ENCODE measurements at places on chromosomes 2 and 18. TPM values are rescaled to one million over a fixed set of nuclear protein-coding genes. Genes with fewer than 3 reads are reported as not detected.

DNA sequence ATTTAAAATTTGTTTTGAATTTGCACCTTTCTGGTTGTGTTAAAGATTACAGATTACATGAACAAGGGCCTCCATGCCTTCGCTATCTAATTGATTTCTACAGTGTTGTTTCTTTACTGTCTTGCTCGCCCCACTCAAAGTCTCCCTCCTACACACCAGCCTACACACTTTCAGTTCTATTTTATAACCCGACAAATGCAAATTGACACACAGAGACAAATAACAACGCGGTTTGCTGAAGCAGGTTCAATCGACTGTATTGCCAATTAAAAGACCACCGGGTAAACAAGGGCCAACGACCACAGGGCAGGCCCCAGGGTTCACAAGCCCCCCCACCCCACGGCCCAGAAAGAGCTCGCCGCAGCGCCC, 869 bp downstream of the STARD7 start:
- peak overlapping the region; percentile 95 for H3K4me3 ChIP-seq
- no peak for DNase-seq
- H3K27ac ChIP-seq = peak overlapping the region; percentile 88
- no peaks in the 10 kb centered on the region for H3K27me3 ChIP-seq
- peaks cover 54% of the 10 kb centered on the region for H3K4me1 ChIP-seq

- H3K36me3 ChIP-seq = peaks cover 41% of the 10 kb centered on the region
- no peak overlapping the region for H3K27ac ChIP-seq
- no peak for DNase-seq
- no peaks in the 10 kb centered on the region for H3K27me3 ChIP-seq
- peaks cover 5% of the 10 kb centered on the region for H3K4me1 ChIP-seq
- H3K4me3 ChIP-seq = no peak overlapping the region
Measured at GRCh38 chr2:65016789-65017188, 27.6 kb downstream of the SLC1A4 start.

GRCh38 chr2:60541056-60541651, 12.3 kb downstream of the BCL11A start:
- no peaks in the 10 kb centered on the region for H3K36me3 ChIP-seq
- no peak for DNase-seq
- no peak overlapping the region for H3K4me3 ChIP-seq
- H3K4me1 ChIP-seq = no peaks in the 10 kb centered on the region
- peaks cover 46% of the 10 kb centered on the region for H3K27me3 ChIP-seq

- DNase-seq = no peak
- no peak overlapping the region for H3K4me3 ChIP-seq
- H3K4me1 ChIP-seq = no peaks in the 10 kb centered on the region
- peaks cover 15% of the 10 kb centered on the region for H3K27me3 ChIP-seq
- no peak overlapping the region for H3K27ac ChIP-seq
Measured at GRCh38 chr2:2243666-2244065, 87.4 kb downstream of the MYT1L start.

GRCh38 chr2:207238831-207239701, 73.3 kb upstream of the KLF7 start:
- peak; percentile 37 for DNase-seq
- H3K36me3 ChIP-seq = peaks cover 1% of the 10 kb centered on the region
- H3K4me1 ChIP-seq = peaks cover 34% of the 10 kb centered on the region
- peak overlapping the region; percentile 31 for H3K27ac ChIP-seq

GRCh38 chr2:20231598-20232026, 6.7 kb upstream of the SDC1 start:
- no peak overlapping the region for H3K4me3 ChIP-seq
- H3K27me3 ChIP-seq = peaks cover 27% of the 10 kb centered on the region
- H3K27ac ChIP-seq = no peak overlapping the region
- DNase-seq = no peak
- H3K36me3 ChIP-seq = no peaks in the 10 kb centered on the region
- no peaks in the 10 kb centered on the region for H3K4me1 ChIP-seq

DNA sequence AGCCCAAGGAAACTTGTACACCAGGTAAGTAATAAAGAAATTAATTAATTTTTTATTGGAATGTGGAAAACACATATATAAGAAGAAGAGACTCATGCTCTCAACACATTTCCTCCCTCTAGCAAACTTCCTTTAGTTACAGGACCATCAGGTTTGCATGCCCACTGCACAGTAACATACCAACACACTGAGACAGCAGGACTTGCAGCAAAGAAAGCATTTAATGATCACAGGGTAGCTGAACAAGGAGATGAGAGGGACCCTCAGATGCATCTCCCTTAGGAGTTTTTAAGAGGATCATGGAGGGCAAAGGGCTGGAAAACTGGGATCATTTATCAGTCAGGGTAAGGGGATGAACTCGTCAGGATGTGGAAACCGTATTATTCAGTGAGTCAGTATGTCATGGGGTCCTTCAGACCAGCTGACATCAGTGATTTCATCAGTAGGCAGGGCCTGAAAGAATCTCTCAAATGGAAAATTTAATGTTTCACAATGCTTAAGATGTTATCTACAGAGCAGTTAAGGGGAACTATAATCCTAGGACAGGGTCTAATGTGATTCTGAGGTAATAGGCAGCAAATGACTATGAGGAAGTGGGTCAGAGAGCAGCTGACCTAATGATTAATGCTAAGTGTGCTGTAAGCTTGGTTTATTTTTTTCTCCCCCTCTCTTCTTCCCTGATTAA, 193.8 kb upstream of the RND3 start:
- H3K27me3 ChIP-seq = peaks cover under 1% of the 10 kb centered on the region
- H3K36me3 ChIP-seq = no peaks in the 10 kb centered on the region
- H3K27ac ChIP-seq = no peak overlapping the region
- H3K4me1 ChIP-seq = no peaks in the 10 kb centered on the region

DNA sequence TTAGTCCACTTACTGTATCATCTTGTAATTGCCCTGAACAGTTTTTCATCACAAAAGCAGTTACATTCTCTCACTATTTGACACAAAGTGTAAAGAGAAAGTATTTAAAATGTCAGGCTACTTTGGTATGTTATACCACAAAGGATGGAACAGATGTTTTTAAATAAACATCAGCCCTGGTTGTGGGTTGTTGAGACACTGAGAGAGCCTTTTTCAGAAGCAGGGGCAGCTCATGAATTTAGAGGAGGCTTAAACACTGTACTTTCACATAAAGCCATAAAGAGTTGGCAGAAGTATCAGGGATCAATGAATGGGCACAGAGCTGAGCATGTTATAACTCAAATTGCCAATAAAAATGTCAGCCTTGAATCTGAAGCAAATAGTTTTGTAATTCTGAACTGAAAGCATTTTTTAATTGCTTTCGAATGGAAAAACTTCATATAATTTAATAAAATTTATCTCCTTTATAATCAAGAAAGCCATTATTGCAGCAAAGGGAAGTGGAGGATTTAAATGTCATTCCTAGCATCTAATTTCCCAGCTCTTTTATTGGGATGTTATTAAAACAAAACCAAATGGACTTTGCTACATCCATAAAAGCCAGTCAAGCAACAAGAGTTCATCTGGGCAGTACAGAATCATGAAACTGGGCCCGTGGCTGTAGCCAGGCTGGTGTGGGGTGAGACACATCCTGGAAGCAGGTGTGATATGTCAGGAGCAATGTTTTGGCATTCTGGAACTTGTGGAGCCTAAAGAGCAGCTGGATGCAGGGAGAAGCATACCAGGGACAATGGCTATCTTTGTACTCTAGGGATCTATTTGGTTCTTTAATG, 95.1 kb upstream of the NT5C1B start:
- H3K4me3 ChIP-seq = no peak overlapping the region
- H3K27me3 ChIP-seq = no peaks in the 10 kb centered on the region
- no peak overlapping the region for H3K27ac ChIP-seq
- H3K36me3 ChIP-seq = no peaks in the 10 kb centered on the region
- DNase-seq = no peak
- H3K4me1 ChIP-seq = peaks cover 3% of the 10 kb centered on the region

DNA sequence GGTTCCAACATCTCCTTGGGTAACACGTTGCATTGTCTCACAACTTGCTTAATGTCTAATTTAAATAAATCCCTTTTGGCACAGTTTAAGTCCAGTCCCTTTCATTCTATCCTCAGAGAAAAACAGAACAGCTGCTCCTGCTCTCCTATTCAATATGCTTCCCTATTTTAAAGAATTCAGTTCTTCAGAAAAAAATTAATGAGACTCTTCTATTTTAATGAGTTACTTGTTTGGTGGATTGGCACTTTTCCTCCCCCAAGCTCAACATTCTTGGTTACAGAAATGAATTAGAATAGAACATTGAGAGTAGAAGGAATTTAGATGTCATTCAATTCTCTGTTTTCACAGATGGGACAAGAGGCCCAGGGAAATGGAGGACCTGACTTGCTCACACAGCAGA, 116.9 kb upstream of the ATP8B1 start:
- peaks cover 4% of the 10 kb centered on the region for H3K27me3 ChIP-seq
- H3K4me3 ChIP-seq = no peak overlapping the region
- H3K27ac ChIP-seq = no peak overlapping the region
- H3K36me3 ChIP-seq = no peaks in the 10 kb centered on the region
- DNase-seq = no peak
- peaks cover 10% of the 10 kb centered on the region for H3K4me1 ChIP-seq

GRCh38 chr18:10776493-10776892, 250.7 kb downstream of the NAPG start:
- no peak overlapping the region for H3K27ac ChIP-seq
- peaks cover 17% of the 10 kb centered on the region for H3K27me3 ChIP-seq
- no peak overlapping the region for H3K4me3 ChIP-seq
- H3K4me1 ChIP-seq = no peaks in the 10 kb centered on the region
- no peak for DNase-seq
- H3K36me3 ChIP-seq = no peaks in the 10 kb centered on the region

- no peak overlapping the region for H3K27ac ChIP-seq
- H3K27me3 ChIP-seq = peaks cover 45% of the 10 kb centered on the region
- H3K4me3 ChIP-seq = no peak overlapping the region
- no peak for DNase-seq
- H3K36me3 ChIP-seq = no peaks in the 10 kb centered on the region
Measured at GRCh38 chr18:36299015-36299414, 1.5 kb downstream of the FHOD3 start.

- H3K4me3 ChIP-seq = peak overlapping the region; percentile 72
- no peaks in the 10 kb centered on the region for H3K36me3 ChIP-seq
- H3K27ac ChIP-seq = peak overlapping the region; percentile 80
- peak; percentile 22 for DNase-seq
- H3K4me1 ChIP-seq = peaks cover 32% of the 10 kb centered on the region
Measured at GRCh38 chr18:830315-830901, 18.4 kb upstream of the YES1 start.

- DNase-seq = no peak
- H3K4me1 ChIP-seq = no peaks in the 10 kb centered on the region
- H3K27me3 ChIP-seq = peaks cover 3% of the 10 kb centered on the region
- no peaks in the 10 kb centered on the region for H3K36me3 ChIP-seq
Measured at GRCh38 chr2:118134650-118135049, 46.4 kb downstream of the INSIG2 start.

GRCh38 chr2:212428681-212429478, 109.7 kb downstream of the ERBB4 start:
- no peaks in the 10 kb centered on the region for H3K4me1 ChIP-seq
- H3K4me3 ChIP-seq = no peak overlapping the region
- no peaks in the 10 kb centered on the region for H3K36me3 ChIP-seq
- no peak for DNase-seq

GRCh38 chr2:63035169-63035568, 15.5 kb upstream of the OTX1 start:
- no peak overlapping the region for H3K27ac ChIP-seq
- DNase-seq = no peak
- peaks cover 3% of the 10 kb centered on the region for H3K27me3 ChIP-seq
- no peak overlapping the region for H3K4me3 ChIP-seq

DNA sequence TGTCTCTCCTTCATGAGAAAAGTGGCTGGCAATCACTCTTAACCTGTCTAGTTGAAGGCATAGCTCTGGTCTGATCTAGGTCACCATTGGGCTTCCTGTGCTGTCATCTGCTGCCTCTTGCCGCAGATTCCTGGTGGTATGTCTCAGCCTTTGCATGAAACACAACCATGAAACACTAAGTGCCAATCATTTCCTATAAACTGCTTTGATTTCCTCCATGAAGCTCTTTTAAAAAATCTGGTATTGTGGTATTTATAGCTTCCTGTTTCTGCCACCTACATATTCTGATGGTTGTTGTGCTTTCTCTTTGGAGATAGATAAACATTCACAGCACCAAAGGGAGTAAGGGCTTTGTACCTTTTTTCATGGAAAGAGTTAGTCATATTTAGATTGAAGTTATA, 120.0 kb upstream of the EPC2 start:
- no peaks in the 10 kb centered on the region for H3K27me3 ChIP-seq
- H3K27ac ChIP-seq = peak overlapping the region; percentile 94
- H3K4me1 ChIP-seq = peaks cover 77% of the 10 kb centered on the region
- peak overlapping the region; percentile 53 for H3K4me3 ChIP-seq
- peaks cover 7% of the 10 kb centered on the region for H3K36me3 ChIP-seq
- DNase-seq = peak; percentile 61

DNA sequence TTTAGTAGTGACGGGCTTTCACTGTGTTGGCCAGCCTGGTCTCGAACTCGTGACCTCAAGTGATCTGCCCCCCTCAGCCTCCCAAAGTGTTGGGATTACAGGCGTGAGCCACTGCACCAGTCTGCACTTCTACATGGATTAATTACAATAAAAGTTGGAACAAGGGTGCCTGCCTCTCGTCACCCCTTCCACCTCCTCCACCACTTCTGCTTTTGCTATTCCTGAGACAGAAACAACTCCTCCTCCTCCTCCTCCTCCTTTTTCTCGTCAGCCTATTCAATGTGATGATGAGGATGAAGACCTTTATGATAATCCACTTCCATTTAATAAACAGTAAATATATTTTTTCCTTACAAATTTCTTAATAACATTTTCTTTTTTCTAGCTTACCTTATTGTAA, 35.2 kb downstream of the SRBD1 start:
- H3K4me3 ChIP-seq = no peak overlapping the region
- H3K27me3 ChIP-seq = no peaks in the 10 kb centered on the region
- no peak for DNase-seq
- no peak overlapping the region for H3K27ac ChIP-seq

DNA sequence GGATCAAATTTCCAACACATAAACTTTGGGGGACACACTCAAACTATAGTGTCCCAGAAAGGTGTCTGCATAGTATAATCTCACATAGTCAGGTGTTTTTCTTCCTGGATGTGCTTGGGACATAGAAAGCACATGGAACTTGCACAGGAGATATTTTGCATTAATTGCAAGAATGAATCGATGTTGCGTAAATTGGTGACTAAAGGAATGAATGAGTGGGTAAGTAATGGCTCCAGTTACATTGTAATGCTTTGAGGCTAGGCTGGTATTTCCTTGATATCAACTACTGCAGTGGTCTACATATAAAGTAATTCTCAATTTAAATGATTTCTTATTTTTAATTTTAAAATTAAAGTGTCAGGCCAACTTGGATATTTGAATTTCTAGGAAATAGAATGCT, 53.4 kb downstream of the SH3RF3 start:
- H3K4me3 ChIP-seq = no peak overlapping the region
- peaks cover 5% of the 10 kb centered on the region for H3K4me1 ChIP-seq
- peaks cover 16% of the 10 kb centered on the region for H3K36me3 ChIP-seq
- H3K27ac ChIP-seq = no peak overlapping the region

Gene ALKAL2
- not detected for total RNA-seq

Gene CDH2
- 0.10 TPM for total RNA-seq

Gene ALK
- total RNA-seq = not detected

Gene SERPINB13
- not detected for total RNA-seq

Gene PDE11A
- 0.10 TPM for total RNA-seq

Gene SOWAHC
- total RNA-seq = 0.14 TPM

Gene NEU2
- total RNA-seq = not detected

Gene KCNG2
- not detected for total RNA-seq
